Upper lobe of left lung (tissue), 6 donors: ENCODE measurements at places on chromosomes 1 and 21. TPM values are rescaled to one million over a fixed set of nuclear protein-coding genes. Genes with fewer than 3 reads are reported as not detected.
A peak's percentile ranks its signal among the peaks of the same experiment; 100 is the strongest.

DNA sequence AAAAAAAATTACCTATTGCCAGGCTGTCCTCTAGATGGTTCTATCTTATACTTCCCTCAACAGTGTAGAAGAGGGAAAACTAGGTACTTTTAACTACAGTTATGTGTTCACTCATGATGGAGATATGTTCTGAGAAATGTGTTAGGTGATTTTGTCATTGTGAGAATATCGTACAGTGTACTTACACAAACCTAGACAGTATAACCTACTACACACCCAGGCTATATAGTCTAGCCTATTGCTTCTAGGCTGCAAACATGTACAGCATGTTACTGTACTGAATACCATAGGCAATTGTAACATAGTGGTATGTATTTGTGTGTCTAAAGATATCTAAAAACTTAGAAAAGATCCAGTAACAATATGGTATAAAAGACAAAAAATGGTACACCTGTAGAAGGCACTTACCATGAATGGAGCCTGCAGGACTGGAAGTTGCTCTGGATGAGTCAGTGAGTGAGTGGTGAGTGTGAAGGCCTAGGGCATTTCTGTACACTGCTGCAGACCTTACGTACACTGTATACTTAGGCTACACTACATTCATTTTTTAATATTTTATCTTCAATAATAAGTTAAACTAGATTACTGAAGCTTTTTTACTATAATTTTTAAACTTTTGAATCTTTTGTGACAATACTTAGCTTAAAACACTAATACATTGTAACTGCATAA lies 13.2 kb downstream of the MGST3 start:
- no peak overlapping the region for H3K27ac ChIP-seq
- H3K4me3 ChIP-seq, result no peak overlapping the region
- no peaks in the 10 kb centered on the region for H3K27me3 ChIP-seq
- H3K36me3 ChIP-seq, result no peaks in the 10 kb centered on the region
- H3K4me1 ChIP-seq, result peaks cover 25% of the 10 kb centered on the region

GRCh38 chr1:110746644-110747259 lies 72.0 kb upstream of the KCNA3 start:
- no peaks in the 10 kb centered on the region for H3K4me1 ChIP-seq
- no peak for DNase-seq
- no peak overlapping the region for H3K27ac ChIP-seq
- no peaks in the 10 kb centered on the region for H3K36me3 ChIP-seq

Gene RAD54L
- total RNA-seq, result not detected

DNA sequence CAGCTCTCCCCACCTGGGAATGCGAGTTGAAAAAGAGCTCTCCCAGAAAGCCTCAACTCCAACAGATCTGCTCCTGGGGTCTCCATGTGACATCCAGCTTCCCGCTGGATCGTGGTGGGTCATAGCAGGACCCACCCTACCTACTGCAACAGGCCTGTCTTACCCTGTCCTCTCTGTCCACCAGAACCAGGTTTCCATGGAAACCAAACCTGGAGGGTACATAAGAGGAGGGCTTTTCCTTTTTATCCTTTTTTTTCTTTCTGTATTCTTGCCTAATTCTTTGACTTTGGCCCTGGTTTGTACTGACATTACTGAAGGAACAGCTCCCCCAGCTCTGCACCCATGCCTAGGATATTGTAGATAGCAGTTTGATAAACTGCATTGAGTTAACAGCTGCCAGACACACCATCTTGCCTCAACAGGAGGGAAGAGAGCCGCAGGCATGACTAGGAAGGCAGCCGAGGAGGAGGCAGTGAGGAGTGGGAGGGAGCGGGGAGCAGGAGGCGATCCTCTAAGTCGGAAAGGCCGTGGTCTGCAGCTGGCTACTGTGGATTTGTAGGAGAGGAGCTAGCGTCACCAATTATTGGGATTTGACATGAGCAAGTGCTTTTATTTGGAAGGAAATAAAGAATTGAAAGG lies 9.7 kb upstream of the FMOD start:
- H3K27me3 ChIP-seq, result no peaks in the 10 kb centered on the region
- DNase-seq, result no peak
- H3K4me1 ChIP-seq, result no peaks in the 10 kb centered on the region

DNA sequence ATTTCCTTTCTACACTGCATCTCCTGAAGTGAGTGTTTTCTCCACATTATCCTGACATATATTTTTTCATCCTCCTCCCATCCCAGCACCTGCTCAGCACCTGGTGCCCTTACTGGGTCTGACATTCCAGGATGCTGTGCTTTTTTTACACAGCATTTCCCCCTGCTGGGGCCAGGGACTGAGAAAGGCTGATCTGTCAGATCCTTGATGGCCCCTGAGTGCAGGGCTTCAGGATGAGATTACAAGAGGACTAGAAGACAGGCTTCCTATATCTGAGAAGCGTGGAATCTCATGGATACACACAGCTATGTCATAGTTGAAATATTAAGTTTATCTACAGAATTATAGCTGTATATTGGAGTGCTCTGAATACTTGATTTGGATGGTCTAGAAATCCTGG lies 24.4 kb downstream of the RCAN1 start:
- H3K27me3 ChIP-seq, result no peaks in the 10 kb centered on the region
- no peak for DNase-seq
- H3K4me3 ChIP-seq, result no peak overlapping the region

Gene NBPF4
- not detected for total RNA-seq

DNA sequence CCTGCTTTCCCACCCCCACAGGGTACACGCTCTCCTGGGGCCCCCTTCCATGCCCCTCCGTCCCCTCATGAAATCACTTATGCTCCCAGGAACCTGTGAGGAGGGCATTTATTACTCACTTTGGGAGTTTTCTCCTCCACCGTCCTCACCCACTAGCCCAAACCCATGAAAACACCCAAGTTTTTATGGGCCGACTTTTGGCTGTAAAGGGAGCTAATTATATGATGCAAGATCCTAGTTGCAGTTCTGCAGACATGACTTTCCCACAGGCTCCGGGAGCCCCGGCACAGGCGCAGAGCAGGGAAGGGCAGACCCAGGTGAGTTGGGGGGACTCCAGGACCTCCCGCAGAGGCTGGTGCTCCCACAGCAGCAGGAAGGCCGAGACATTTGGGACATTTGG lies 29.7 kb downstream of the EPHA2 start:
- H3K27ac ChIP-seq, result no peak overlapping the region
- no peaks in the 10 kb centered on the region for H3K27me3 ChIP-seq
- no peak overlapping the region for H3K4me3 ChIP-seq
- DNase-seq, result no peak

- H3K4me1 ChIP-seq, result peaks cover 18% of the 10 kb centered on the region
- H3K36me3 ChIP-seq, result no peaks in the 10 kb centered on the region
- DNase-seq, result no peak
- H3K4me3 ChIP-seq, result no peak overlapping the region
- peak overlapping the region; percentile 2 for H3K27ac ChIP-seq
- no peaks in the 10 kb centered on the region for H3K27me3 ChIP-seq
These were observed 859 bp upstream of the ANGPTL1 start for GRCh38 chr1:178871551-178872320.

DNA sequence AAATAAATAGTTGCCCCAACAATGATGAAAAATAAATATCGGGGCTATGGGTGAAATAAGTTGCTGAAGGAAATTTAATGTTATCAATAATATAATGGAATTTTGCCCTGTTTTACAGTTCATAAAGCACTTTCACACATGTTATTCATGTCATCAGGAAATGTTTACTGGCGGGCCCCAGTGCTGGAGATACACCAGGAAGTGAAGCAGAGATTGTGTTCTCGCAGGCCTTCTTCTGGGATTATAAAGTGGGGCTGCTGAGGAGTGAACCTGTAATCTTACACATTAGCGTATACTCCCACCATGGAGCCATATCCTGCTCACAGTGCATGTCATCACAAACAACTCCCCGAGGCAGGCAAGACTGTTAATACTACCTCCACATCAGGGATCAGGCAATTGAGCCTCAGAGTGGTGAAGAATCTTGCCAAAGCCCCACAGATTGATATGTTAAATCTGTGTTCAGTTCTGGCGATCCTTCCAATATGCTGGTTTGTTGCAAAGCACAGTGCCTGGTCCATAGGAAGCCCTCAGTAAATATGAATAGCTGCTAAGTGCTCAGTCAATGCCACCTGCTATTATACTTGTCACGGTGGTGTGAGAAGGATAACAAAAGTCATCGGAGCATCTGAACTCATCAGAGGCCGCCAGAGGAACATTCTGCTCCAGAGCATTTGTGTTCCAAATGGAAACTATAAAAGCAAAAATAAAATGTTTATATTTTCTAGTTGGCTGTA lies 104.4 kb upstream of the UBE2U start:
- no peak for DNase-seq
- H3K36me3 ChIP-seq, result no peaks in the 10 kb centered on the region
- no peak overlapping the region for H3K27ac ChIP-seq
- H3K4me1 ChIP-seq, result no peaks in the 10 kb centered on the region

Gene RIPPLY3
- 1.5 TPM for total RNA-seq

- no peaks in the 10 kb centered on the region for H3K27me3 ChIP-seq
- no peaks in the 10 kb centered on the region for H3K4me1 ChIP-seq
- no peak for DNase-seq
- H3K27ac ChIP-seq, result no peak overlapping the region
These were observed 139.9 kb downstream of the PTGER3 start for GRCh38 chr1:70907563-70908310.

DNA sequence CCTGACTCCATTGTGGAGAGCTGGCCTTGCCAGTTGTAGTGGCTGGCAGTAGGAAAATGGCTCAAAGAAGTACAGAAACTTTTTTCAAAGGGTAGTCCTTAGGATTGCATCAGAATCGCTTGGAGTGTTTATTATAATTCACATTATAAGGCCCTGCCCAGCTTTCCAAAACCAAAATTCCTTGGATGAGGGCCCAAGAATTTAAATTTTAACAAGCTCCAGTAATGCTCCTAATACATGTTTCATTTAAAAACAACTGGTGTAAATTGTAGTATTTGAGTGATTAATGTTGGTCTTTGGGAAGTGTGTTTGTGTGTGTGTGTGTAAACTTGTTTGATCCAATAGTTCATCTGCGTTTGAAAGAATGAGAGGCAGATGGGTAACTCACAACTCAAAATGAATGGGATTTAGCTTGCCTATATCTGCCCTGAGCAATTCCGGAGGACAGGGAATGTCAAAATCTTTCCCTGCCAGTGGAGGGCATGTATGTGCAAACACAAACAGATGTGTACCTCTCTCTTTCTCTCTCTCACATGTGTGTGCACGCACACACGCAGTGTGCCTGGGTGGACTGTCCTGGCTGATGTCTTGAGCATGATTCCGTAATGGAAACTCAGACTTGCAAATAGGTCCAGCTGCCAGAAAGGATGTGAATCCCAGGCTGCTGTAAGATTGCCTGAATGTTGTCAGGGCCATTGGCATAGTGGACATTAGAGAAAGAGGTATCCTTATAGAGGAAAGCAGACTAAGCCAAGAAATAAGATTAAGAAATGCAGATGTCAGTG lies 293.1 kb downstream of the LMX1A start:
- DNase-seq, result no peak
- no peaks in the 10 kb centered on the region for H3K36me3 ChIP-seq
- H3K27ac ChIP-seq, result no peak overlapping the region
- H3K4me1 ChIP-seq, result no peaks in the 10 kb centered on the region
- H3K27me3 ChIP-seq, result no peaks in the 10 kb centered on the region

- H3K27ac ChIP-seq, result peak overlapping the region; percentile 47
- no peak for DNase-seq
- no peaks in the 10 kb centered on the region for H3K36me3 ChIP-seq
- H3K27me3 ChIP-seq, result no peaks in the 10 kb centered on the region
These were observed 30.7 kb upstream of the EDN2 start for GRCh38 chr1:41515131-41515678.

DNA sequence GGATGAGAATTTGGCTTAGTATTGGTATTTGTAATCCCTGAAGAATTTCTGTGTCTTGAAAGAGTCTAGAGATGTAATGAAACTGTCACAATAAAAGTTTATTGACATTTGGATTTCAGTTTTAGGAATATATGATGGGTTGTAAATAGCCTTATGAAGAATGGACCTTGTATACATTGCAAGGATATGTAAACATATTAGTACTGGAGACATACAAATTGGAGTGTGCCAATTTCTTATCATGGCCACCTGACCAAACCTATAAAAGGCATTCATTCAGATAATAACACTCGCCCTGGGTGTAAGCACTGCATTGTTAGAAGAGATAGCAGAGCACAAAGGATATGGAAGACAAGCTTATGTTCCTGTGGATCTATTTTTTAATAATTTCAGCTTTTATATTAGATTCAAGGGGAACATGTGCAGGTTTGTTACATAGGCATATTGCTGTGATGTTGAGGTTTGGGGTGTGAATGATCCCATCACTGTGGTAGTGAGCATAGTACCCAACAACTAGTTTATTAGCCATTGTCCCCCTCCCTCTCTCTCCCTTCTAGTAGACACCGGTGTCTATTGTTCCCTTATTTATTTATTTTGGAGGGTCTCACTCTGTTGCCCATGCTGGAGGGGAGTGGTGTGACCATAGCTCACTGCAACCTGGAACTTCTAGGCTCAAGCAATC lies 8.6 kb downstream of the S1PR1 start:
- no peaks in the 10 kb centered on the region for H3K36me3 ChIP-seq
- DNase-seq, result no peak
- H3K27ac ChIP-seq, result no peak overlapping the region
- H3K4me1 ChIP-seq, result peaks cover 12% of the 10 kb centered on the region
- no peak overlapping the region for H3K4me3 ChIP-seq

GRCh38 chr1:192067360-192067759 lies 90.9 kb upstream of the RGS18 start:
- no peaks in the 10 kb centered on the region for H3K27me3 ChIP-seq
- DNase-seq, result no peak
- no peaks in the 10 kb centered on the region for H3K36me3 ChIP-seq
- H3K4me1 ChIP-seq, result no peaks in the 10 kb centered on the region

Gene TCP10L
- total RNA-seq, result 2.7 TPM

DNA sequence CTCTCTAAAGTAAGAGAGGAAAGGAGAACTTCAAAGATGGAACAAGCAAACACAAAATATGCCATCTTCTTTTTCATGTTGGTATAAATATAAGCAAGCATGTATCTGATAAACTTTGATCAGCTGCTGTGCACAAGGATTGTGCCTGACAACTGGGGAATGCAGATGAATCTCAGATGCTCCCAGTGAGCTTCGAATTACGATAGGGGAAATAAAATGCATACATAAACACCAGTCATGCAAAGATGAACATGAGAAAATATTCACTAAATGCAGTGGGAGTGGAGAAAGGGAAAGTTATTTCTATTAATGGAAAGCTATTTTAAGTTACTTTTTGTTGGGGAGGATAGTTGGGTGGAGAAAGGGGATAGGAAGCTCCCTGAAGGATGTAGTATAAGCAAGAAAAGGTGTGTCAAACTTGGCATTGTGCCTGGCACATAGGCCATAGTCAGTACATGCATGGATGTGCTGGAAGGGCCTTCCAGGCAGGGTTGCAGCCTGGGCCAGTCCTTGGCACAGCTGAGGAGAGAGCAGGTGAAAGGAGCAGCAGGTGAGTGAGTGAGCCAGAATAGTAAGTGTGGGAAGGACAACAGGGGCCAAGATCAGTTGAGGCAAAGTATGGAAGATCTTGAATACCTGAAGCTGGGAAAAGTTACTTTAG lies 57.8 kb upstream of the PGD start:
- no peak for DNase-seq
- H3K36me3 ChIP-seq, result peaks cover 32% of the 10 kb centered on the region
- H3K4me1 ChIP-seq, result peaks cover 3% of the 10 kb centered on the region
- H3K4me3 ChIP-seq, result no peak overlapping the region
- H3K27me3 ChIP-seq, result no peaks in the 10 kb centered on the region
- H3K27ac ChIP-seq, result no peak overlapping the region

GRCh38 chr1:198529414-198529813 lies 11.1 kb downstream of the ATP6V1G3 start:
- peaks cover 5% of the 10 kb centered on the region for H3K4me1 ChIP-seq
- no peaks in the 10 kb centered on the region for H3K27me3 ChIP-seq
- no peak overlapping the region for H3K27ac ChIP-seq
- H3K4me3 ChIP-seq, result no peak overlapping the region
- no peaks in the 10 kb centered on the region for H3K36me3 ChIP-seq
